ENCODE measurements at places on chromosomes 3 and 15. TPM values are rescaled to one million over a fixed set of nuclear protein-coding genes. Genes with fewer than 3 reads are reported as not detected.

The SUSD5 gene
- 2.6 TPM for total RNA-seq

The C3orf85 gene
- total RNA-seq = not detected

The AMT gene
- 12.5 TPM for total RNA-seq

The B4GALT4 gene
- total RNA-seq = 74.1 TPM

- H3K27me3 ChIP-seq = no peaks in the 10 kb centered on the region
- no peak overlapping the region for H3K27ac ChIP-seq
- DNase-seq = no peak
- no peak overlapping the region for H3K4me3 ChIP-seq
- H3K4me1 ChIP-seq = no peaks in the 10 kb centered on the region
These were observed 308.6 kb downstream of the MECOM start for GRCh38 chr3:169354774-169355501.

DNA sequence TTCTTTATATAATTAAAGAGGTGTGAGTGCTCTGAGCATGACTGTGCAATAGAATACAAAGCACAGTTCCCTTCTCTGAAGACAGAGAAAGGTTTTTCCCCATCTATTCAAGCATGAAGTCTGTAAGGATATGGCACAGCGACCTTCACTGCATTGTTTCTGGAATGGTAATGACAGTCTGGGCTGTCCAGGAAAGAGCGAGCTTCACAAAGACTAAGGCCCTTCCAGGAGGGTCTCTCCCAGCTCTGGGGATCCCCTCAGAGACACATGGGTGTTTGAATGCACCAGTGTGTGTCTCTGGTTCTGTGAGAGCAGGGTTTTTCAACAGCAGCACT lies 179.9 kb upstream of the NR2E3 start:
- no peaks in the 10 kb centered on the region for H3K4me1 ChIP-seq
- H3K4me3 ChIP-seq = no peak overlapping the region
- no peak overlapping the region for H3K27ac ChIP-seq
- H3K27me3 ChIP-seq = no peaks in the 10 kb centered on the region

GRCh38 chr15:33801954-33802353 lies 166.3 kb upstream of the CHRM5 start:
- no peak overlapping the region for H3K27ac ChIP-seq
- no peak overlapping the region for H3K4me3 ChIP-seq
- no peaks in the 10 kb centered on the region for H3K4me1 ChIP-seq
- no peaks in the 10 kb centered on the region for H3K36me3 ChIP-seq

DNA sequence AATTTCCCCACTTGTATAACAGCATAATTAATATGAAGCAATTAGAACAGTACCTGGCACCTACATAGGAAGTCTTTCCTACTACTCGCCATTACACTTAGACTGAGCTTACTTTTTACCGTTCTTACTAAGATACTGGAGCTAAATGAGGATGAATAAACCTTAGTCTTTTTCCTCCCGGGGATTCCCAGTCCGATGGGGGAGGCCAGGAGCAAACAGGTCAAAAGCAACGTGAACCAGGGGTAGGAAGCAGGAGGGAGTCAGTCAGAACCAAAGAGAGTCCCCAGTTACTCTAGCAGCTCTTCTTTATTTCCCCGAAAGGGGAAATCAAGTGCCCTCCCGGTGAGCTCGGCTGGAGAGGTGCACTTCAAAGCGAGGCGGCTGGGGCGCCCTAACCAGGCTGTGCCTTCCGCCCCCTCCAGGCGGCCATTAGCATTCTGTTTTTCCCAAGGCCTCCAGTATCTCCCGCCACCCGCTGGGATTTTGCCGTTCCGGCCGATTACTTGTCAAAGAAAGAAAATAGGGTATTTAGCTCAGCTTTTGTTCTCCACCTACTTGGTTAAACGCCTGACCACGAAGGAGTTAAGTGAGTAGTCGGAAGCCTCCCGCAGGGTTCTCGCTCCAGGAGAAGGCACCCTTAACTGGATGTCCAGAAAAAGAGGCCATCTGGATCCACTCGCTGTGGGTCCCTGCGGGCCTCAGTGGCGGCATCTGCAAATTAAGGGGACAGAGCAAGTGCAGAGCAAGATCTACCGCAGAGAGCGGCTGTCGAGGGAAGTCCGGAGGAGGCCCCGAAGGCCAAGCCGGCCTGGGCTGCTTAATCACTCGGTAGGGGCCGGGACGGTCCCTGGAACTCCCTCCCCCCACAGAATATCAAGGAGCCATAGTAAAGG lies 6.3 kb upstream of the EOMES start:
- peaks cover 2% of the 10 kb centered on the region for H3K27me3 ChIP-seq
- H3K4me3 ChIP-seq = no peak overlapping the region

DNA sequence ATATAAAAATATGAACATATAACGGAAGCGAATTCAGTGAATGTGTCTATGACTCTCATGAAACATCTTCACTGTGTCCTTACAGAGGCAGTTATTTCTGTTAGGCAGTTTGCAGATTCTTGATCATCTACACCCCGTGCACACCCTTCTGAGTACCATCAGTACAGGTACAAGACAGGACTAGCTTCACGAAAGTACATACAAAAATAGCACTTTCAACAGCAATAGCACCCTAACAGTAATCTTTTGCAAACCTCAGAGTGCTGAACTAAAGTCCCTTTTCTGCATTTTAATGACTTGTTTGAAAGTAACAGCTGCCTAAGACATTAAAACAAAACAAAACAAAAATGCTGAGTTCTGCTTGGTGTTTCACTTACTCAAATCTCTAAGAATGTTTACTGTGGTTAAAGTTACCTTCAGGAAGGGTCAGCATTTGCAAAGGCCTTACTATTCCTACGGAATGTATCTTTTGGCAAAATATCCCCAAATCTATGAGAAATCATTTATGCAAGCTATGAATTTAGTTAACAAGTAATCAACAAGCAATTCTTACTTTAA lies 104.1 kb downstream of the CNTN3 start:
- H3K4me1 ChIP-seq = no peaks in the 10 kb centered on the region
- no peak overlapping the region for H3K4me3 ChIP-seq
- H3K36me3 ChIP-seq = no peaks in the 10 kb centered on the region
- no peak overlapping the region for H3K27ac ChIP-seq
- DNase-seq = no peak

DNA sequence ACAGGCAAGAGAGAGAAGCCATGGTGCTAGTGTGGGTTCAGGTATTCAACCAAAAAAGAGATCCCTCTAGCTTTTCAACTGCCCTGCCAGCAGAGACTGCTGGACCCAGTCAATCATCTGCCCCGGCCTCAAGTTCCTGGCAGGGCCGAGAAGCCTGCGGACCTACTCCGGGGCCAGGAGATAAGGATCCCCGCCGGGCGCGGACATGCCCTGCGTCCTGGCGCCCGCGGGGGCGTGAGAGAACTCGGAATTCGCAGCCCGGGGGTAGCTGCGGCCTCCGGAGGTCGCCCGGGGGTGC lies 821 bp upstream of the MAGI1 start:
- H3K27me3 ChIP-seq = no peaks in the 10 kb centered on the region
- H3K36me3 ChIP-seq = no peaks in the 10 kb centered on the region
- DNase-seq = peak; percentile 24
- H3K4me1 ChIP-seq = no peaks in the 10 kb centered on the region

GRCh38 chr3:23805633-23806533 lies at the start of gene UBE2E1:
UBE2E1 (plus strand) TSS chr3:23805955; CDS start chr3:23807270, 1,315 bp downstream.
- peak within 1 kb of the TSS; percentile 95 for H3K4me3 ChIP-seq
- H3K4me1 ChIP-seq = no peaks in the 10 kb centered on the region
- H3K27ac ChIP-seq = peak within 1 kb of the TSS; percentile 94
- peak; percentile 66 for DNase-seq
- no peaks in the 10 kb centered on the region for H3K36me3 ChIP-seq

DNA sequence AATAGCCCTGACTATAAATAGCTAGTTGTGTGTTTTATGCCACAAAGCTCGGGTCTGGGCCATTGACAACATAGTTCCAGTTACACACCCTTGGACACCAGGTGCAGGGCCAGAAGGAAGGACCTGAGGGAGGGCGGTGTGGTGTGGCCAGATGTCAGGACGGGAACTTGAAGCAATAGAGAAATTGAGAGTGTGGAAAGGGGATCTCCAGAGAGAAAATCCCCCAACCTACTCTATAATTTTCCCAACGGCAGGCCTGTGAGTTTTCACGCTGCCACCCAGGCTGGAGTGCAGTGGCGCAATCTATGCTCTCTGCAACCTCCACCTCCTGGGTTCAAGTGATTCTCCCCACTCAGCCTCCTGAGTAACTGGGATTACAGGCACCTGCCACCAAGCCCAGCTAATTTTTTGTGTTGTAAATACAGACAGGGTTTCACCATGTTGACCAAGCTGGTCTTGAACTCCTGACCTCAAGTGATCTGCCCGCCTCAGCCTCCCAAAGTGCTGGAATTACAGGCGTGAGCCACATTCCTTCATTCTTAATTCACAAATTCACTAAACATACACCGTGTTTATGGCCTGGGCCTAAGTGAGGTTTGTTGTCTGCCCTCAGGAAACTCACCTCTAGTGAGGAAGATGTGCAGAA lies 70.8 kb upstream of the KLF13 start:
- no peak for DNase-seq
- H3K27ac ChIP-seq = no peak overlapping the region
- H3K36me3 ChIP-seq = no peaks in the 10 kb centered on the region
- no peaks in the 10 kb centered on the region for H3K4me1 ChIP-seq
- H3K27me3 ChIP-seq = no peaks in the 10 kb centered on the region
- H3K4me3 ChIP-seq = no peak overlapping the region

- no peaks in the 10 kb centered on the region for H3K36me3 ChIP-seq
- H3K27me3 ChIP-seq = no peaks in the 10 kb centered on the region
These were observed 428.8 kb upstream of the ONECUT1 start for GRCh38 chr15:53218666-53219580.

- H3K27ac ChIP-seq = no peak overlapping the region
- no peaks in the 10 kb centered on the region for H3K4me1 ChIP-seq
- H3K27me3 ChIP-seq = no peaks in the 10 kb centered on the region
- H3K36me3 ChIP-seq = no peaks in the 10 kb centered on the region
These were observed 29.3 kb downstream of the SPSB4 start for GRCh38 chr3:141080431-141080830.

DNA sequence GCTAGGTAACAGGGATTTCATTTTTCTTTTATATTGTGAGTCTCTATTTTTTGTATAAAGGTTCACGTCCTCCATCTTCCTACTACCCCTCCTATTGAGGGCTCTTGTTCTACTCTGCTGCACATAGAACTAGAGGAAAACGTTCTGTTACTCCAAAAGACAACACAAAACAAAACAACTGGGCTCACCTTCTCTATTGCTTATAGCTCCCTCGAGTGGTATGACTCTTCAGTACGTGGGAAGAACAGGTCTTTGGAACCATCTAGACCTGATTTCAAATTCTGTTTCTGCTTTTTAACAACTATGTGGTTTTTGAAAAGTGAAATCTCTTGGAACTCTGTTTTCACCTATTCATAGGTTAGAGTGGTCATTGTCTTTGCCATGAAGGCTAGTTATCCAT lies 515.3 kb downstream of the SOX2 start:
- no peak overlapping the region for H3K4me3 ChIP-seq
- H3K27ac ChIP-seq = no peak overlapping the region
- no peaks in the 10 kb centered on the region for H3K27me3 ChIP-seq
- H3K4me1 ChIP-seq = no peaks in the 10 kb centered on the region
- H3K36me3 ChIP-seq = no peaks in the 10 kb centered on the region
- DNase-seq = no peak

DNA sequence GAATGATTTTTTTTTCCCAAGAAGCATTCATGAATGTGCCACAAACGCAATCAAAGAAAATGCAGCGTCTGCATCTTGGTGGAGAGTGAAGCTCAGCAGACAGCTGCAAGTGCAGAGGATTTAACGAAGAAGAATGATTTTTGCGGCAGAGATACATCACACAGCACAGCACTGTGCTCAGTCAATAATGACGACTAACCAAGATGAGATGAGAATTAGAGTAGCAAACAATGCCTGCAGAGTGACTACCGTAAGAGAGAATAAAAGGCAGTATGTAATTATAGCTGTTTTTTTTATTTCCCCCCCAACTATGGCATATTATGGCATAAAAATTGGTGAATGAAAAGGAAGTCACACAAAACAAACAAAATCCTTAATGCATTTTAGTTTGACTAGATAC lies 218.0 kb upstream of the ROBO1 start:
- H3K27me3 ChIP-seq = no peaks in the 10 kb centered on the region
- H3K27ac ChIP-seq = no peak overlapping the region
- H3K4me1 ChIP-seq = no peaks in the 10 kb centered on the region

DNA sequence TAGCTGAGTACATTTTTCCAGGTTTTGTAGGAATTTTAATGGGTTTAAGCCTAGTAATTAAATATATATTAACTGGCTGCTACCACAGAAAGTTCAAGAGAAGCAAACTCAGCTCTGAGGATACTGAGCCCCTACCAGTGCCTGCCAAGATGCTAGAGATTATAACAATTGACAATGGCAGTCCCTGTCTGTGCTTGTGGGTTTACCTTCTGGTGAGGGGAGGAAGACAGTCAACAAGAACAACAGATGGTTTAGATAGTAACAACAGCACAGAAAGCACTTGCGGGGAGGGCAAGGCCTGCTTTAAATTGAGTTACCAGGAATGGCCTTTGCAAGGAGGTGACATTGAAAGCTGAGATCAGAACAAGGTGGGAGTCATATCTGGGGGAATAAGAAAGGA lies 56.6 kb upstream of the ARHGEF3 start:
- H3K27me3 ChIP-seq = no peaks in the 10 kb centered on the region
- no peak for DNase-seq
- H3K4me3 ChIP-seq = no peak overlapping the region
- peak overlapping the region; percentile 37 for H3K27ac ChIP-seq
- no peaks in the 10 kb centered on the region for H3K4me1 ChIP-seq

DNA sequence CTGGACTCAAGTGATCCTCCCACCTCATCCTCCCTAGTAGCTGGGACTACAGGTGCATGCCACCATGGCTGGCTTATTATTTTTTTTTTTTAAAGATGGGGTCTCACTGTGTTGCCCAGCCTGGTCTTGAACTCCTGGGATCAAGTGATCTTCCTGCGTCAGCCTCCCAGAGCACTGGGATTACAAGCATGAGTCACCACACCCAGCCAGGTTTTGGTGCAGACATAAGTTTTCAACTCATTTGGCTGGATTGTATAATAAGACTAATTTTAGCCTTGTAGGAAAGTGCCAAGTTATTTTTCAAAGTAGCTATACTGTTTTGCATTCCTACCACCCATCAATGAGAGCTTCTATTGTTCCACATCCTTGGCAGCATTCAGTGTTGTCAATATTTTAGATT lies 32.1 kb downstream of the BUB1B start:
- H3K36me3 ChIP-seq = no peaks in the 10 kb centered on the region
- H3K27me3 ChIP-seq = no peaks in the 10 kb centered on the region
- DNase-seq = no peak
- H3K4me3 ChIP-seq = no peak overlapping the region

DNA sequence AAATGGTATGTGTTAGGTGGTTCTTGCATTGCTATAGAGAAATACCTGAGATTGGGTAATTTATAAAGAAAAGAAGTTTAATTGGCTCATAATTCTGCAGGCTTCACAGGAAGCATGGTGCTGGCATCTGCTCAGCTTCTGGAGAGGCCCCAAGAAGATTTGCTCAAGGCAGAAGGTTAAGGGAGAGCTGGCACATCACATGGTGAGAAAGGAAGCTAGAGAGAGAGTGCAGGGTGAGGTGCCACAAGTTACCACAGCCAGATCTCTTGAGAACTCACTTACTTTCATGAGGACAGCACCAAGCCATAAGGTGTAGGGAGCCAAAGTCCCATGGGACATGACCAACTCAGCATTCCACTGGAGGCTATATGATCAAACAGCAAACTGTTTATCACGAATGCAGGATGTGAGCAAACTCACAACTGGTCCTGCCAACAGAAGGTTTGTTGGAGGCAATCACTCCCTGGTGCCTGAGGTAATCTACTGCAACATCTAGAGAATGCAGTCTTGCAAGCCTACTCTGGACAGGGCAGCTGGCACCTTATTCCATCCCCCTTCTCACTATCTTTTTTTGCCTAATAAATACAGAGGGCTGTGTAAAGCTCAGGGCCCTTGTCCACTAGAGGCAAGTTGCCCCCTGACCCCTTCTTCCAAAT lies 28.1 kb upstream of the CCR2 start:
- H3K36me3 ChIP-seq = no peaks in the 10 kb centered on the region
- H3K4me1 ChIP-seq = no peaks in the 10 kb centered on the region
- H3K27ac ChIP-seq = no peak overlapping the region
